ENCODE measurements at places on chromosomes 1 and 21.
A peak's percentile ranks its signal among the peaks of the same experiment; 100 is the strongest.

- no peak for DNase-seq
Measured at GRCh38 chr1:151509350-151510019, 1.7 kb upstream of the CGN start.

DNA sequence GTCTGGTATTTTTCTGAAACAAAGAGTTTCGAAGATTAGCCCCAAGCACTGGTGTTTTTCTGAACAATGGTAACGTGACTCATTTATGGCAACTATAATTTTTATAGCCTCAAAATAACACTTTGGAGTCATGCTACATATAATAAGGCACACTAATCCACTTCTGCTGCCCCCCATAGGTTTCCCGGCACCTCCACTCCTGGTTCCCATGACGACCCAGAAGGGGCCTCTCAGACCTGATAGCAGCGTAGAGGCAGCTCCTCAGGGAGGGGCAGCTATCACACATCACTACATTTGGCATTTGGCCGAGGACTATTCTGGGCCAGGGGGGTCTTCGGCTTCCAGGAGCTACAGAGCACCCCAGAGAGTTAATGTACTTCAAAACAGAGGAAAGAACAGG is 23.3 kb downstream of the CAPN8 start:
- no peak for DNase-seq

DNA sequence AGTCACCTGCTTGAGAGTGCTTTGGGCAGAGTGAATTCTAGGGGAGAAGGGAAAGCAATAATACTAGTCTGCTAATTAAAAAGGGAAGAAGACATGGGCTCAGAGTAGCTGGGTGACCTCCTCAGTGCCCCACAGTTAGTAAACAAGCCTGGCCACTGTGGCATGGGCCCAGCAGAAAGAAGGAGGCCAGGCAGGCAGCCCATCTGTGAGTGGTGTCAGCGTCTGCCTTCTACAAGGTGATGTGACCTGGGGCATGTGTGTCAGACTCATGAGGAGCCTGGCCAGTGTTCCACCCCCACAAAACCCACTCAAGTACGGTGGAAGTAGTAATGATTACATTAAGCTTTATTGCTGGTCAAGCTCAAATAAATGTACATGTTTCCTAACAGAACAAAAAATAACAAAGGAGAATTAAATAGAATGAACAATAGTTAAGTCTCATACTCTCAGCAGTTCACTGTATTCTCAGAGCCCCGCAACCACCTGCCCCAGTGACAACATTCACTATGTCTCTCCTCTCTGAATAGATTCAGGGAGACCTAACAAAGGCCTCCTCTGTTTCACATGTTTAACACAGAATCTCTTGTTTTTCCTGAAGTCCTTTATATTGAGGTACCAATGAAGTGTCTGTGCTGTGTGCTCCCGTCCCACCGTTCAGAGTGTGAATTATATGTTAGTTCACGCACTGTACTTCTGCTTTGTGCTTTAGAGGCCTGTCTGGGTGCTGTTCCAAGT is 32.5 kb downstream of the SLC22A15 start:
- DNase-seq = no peak

DNA sequence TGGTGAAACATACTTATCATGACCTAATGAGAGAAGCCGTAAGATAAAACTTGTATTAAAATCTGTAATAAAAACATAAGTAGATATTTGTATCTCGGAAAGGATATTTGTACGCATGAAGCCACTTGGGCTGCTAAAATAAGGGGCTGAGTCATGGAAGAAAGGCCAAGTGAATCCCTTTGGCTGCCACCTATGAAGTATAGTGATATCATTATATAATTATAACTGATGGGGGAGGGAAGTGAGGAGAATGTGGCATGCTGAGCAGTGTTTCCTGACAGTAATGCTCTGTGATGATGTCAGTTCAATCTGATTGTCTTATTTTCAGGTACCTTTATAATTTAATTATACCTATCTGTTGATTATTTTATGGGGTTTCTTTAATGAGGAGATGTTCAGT is 13.6 kb downstream of the RWDD3 start:
- no peak for DNase-seq

DNA sequence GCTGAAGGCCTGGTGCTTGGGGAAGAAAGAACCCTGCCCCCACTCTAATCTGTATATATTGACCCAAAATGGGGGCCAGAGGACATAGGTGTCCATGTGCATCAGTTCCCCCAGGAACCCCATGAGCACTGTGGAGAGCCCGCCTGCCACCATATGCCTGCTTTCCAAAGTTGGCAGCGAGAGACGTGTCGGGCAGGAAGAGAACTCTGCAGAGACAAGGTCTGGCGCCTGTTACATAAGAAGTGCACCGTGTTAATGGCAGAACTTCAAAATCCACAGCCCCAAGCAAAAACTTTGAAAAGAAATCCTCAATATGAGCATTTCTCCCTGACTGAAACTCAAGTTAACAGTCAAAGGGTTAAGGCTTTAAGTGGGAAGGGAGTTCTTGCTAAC is 8.0 kb downstream of the CTNNBIP1 start:
- DNase-seq = no peak

DNA sequence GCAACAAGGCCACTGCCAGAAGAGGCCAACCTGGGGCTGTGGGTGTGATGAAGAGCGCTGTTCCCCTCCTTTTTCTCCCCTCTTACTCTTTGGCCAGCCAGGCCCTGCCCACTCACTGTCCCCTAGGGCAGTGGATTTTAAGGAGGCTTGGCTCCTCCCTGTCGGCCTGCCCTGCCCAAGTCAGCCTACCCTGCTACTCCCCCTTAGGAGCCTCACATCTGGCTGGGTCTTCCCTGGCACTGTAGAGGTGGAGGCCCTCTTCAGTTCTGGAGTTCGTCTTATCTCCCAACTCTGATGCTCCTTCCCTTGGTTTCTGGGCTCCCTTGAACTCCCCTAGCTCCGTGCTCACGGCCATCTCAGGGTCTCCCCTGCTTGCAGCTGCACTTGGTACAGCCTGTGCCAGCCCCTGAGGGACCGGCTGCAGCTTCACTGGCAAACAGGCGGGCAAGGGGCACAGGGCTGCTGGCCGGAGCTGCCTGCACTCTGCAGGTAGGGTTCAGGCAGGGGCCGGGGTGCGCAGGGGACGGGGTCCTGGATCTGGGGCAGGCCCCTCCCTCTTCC is 4.0 kb downstream of the AMPD2 start:
- no peak for DNase-seq

DNA sequence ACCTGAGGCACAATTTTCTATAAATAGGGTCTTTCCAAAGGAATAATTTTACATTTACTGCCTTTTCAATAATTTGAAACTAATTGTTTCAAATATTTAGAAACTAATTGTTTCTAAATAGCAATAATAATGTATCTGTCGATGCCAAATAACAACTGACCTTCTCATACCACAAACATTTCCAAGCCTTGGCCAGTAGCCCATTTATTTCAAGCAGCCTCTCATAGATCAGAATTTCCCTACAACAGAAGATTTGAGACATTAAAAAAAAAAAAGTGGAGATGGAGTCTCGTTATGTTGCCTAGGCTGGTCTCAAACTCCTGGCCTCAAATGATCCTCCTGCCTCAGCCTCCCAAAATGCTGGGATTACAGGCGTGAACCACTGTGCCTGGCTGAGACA is 2.1 kb upstream of the GFI1 start:
- no peak for DNase-seq

DNA sequence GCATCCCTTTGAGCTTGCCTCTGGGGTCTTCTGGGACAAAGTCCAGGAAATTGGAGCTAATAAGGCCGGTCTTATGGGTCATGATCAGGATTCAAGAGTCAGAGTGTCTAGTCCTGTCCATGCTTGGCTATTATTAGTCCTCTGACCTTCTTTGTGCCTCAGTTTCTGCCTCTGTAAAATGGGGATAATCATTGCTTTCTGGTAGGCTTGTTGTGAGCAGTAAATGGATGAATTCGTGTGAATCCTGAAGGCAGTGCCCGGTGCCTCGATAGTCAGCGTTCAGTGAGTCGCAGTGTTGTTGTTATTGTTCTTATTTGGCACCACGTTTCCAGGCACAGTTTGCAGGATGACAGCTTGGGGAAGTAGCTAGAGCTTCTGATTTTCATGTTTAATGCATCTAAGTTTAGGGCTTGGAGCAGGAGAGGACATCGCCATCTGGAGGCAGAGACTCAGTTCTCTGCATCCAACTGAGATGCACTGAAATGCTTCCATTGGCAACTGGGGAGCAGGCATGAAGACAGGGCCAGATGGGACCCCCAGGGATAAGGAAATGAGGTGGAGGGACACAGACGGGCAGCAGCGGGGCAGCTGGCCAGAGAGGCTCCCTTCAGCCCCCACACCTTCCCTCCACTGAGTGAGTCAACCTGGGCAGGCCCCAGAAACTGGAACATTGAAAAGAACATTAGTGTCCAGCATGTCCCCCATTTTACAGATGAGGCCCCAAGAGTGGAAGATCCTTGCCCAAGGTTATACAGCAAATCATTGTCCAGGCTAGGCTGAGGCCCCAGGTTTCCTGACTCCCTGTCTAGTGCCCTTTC is 160.3 kb downstream of the PTPRU start:
- no peak for DNase-seq

GRCh38 chr1:225474986-225475820 is 47.4 kb upstream of the LBR start:
- DNase-seq = peak; percentile 46

DNA sequence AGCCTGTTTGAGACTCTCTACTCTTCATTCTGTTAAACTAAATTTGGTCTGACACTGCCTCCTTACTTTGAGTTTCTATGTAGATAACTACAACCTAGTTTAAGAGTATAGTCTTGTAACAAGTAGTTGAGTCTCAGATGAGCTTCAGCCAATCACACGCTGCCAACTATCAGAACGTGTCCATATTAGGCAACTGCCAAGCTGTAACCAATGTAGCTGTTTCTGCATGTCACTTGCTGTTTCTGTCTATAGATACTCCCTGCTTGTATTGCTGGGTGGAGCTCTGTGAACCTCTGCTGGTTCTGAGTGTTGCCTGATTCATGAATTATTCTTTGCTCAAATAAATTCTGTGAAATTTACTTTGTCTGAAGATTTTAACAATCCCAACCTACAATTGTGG is 452.6 kb upstream of the NR5A2 start:
- DNase-seq = peak; percentile 5

GRCh38 chr1:210233495-210234328 is 1.1 kb downstream of the SERTAD4 start:
- peak; percentile 85 for DNase-seq

DNA sequence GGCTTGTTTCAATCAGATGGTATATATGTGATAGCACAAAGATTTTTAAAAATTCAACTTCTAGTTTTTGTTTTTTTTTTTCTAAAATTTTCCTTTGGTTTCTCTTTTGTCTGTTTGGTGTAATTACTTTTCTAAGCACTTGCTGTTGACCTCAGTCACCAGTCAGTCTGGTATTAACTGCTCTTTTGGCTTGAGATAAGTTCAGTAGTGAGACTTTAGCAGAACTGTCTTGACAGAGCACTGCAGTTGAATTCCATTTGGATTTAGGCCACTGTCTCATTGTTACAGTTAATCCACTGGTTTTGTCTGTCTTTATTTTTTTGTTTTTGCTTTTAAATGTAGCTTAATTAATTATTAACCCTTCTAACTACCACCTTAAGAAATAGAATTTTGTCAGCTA is 36.2 kb downstream of the OSBPL9 start:
- DNase-seq = no peak

DNA sequence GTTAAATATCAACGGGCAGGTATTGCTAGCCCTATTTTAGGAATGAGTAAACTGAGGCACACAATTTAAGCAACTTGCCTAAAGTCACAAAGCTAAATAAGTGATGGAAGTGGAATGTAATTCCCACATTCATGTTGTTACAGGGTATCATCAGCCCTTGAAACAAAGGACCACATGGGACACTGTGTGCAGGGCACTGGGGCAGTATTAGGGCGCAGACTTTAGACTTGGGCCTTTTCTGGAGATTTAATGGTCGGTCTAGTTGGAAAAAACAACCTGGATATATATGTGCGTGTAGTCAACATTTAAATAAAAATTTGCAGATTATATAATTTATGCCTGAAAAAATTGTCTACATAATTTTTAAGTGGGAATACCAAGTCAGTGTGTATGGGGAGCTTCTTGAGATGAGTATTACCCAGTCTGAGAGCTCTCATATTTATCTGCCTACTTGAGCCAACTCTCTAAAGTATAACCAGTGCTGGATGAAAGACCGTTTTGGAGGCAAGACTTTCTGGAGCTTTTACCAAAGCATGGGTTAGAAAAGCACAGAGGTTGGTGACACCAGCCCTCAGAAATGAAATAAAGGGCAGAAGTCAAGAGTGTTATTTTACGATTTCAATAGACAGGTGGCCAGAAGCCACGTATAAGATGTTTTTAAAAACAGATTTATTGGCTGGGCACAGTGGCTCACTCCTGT is 1.6 kb downstream of the KDM1A start:
- peak; percentile 13 for DNase-seq

GRCh38 chr1:24126018-24126671 is 14.2 kb upstream of the MYOM3 start:
- peak; percentile 51 for DNase-seq

GRCh38 chr1:214941061-214941460 is 141.5 kb upstream of the KCNK2 start:
- no peak for DNase-seq

DNA sequence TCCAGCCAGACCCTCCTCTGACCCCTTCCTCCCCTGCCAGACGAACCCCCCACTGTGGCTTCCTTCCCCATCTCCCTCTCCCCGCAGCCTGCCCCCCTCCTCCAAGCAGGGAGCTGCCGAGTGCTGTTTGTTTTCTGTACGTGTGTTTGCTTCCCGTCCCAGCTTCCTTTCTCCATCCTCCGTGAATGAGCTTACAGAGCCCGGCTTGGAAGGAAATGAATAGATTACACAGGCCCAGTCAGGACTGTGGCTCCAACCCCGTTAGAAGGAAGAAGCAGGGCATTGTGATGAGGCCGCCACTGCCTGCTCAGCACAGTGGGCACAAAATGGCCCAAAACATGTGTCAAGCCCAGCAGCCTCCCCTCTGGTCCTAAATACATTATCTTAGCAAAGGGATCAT is 123.2 kb downstream of the IGSF21 start:
- DNase-seq = no peak

DNA sequence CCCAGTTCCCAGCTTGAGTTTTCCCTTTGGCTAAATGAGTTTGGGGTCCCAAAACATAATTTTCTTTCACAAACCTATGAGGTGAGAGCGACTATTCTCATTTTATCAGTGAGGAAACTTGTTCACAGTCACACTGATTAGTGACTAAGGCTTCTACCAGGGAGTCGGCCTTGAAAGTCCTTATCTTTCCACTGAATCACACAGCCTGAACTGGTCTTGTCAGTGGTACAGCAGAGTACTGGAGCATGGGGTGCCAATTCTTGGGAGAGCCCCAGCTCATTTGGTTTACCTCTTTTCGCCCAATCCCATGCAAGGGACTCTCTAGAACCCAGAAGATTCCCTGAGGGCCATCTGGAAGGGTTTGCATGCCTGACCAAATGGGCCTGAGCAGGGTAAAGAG is 16.9 kb downstream of the HSD3B2 start:
- DNase-seq = no peak

DNA sequence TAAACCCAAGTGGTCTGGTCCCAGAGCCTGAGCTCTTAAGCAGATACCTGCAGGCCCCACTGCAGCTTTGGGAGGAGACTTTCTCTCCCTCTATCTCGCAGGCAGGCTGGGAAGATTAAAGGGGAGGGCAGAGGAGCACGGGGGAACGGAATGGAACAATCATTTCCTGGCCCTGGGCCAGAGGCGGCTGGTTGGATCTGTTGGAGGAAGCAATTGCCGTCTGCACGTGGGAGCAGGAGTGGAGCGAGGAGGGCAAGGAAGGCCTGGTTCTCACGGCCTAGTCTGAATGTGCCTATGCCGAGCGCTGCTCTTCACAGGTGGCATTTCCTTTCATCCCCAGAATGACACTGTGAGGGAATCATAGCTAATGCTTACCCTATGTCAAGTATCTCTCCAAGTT is 23.7 kb downstream of the NKAIN1 start:
- DNase-seq = peak; percentile 41

GRCh38 chr1:93669369-93669768 is 12.3 kb downstream of the BCAR3 start:
- DNase-seq = peak; percentile 90
